ENCODE measurements at places on chromosomes 7 and 10.

DNA sequence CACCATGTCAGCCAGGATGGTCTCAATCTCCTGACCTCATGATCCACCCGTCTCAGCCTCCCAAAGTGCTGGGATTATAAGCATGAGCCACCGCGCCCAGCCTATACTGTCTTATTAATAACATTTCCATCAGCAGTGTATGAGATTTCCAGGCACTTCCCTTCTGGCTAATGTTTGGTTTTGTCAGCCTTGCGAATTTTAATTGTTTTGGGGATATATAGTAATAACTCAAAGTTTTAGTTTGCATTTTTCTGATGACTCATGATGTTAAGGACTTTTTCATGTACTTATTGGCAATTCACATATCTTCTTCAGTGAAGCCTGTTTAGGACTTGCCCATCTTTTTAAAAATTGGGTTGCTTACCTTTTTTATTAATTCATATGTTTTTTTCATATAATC, 76.0 kb downstream of the TMEM270 start:
- no peak for DNase-seq

DNA sequence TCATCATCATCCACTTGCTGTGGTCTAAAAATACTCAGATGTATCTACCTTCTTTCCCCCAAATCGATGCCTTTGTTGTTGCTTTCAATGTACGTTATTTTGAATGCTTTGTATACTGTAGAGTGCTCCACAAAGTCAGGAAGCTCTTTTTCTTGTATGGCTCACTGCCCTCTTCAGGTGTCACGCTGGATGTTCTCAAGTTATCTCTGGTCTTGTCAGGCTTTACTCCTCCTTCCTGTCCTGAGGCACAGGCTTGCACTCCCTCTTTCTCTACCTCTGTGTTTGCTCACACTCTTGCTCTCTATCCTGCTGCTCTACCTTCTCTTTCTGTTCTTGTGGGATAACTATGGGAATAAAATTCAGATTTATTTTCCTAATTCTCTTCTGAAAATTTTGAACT, 381.3 kb downstream of the NRG3 start:
- no peak for DNase-seq

DNA sequence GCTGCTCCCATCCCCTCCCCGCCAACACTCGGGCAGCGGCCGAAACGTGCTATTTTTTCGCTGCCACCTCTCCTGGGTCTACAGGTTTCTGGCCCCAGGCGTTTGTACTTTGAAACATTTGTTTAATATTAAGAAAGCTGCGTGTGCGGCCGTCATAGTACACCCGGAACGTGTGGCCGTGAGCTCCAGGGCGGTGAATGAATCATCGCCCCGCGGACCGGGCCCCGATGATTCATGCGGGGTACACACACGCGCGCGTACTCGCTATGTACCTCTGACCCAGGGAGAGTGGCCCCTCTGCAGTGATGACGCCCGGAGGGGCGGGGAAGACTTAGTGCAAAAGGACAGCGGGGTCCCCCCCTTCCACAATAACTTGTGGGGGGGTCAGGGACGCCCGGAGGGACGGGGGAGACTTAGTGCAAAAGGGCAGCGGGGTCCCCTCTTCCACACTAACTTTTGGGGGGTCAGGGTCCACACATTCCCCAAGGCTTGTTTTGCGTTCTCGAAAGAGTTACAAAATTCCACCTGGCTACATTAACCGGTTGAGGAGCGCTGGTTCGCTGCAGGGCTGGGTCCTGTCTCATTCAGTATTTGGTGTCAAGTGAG, 56.5 kb upstream of the PCGF5 start:
- no peak for DNase-seq

GRCh38 chr7:150610233-150610632, 22.0 kb downstream of the GIMAP6 start:
- DNase-seq: no peak

DNA sequence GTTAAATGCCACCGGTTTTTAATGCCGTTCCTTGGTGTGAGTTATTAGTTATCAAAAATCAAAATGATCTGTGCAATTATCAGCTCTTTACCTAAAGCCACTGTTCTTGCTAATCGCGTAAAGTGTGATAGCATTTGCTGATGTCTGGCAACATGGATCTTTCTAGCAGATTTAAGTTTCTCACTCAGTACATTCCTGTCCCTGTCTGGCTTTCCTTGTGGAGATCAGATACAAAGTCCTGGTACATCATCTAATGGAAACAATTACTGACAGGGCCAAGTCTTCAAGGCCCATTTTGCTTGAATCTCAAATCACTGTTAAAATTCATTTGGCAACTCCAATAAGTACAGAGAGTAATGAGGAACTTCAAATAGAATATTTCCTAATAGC, 755.7 kb downstream of the AUTS2 start:
- DNase-seq: no peak

DNA sequence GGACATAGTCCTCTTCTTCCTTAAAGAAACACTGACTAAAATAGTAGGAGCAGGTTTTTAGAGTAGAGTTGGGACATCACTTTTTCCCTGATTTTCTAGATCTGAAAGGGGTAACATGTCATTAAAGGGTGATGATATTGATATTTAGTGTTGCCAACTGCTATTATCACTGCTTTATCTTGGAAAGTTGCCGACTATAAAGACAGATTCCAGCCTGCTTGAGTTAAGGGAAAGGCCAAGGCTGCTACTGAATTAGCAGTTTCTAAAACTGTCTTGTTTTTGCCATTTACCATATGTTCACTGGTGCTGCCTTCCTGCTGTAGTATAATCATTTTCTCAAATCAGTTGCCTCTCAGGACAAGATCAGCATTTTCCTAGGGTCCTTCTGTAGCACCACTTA, 29.7 kb downstream of the AP3M1 start:
- DNase-seq: no peak

- DNase-seq: no peak
Measured at GRCh38 chr7:85566095-85566794, 379.4 kb upstream of the SEMA3D start.

DNA sequence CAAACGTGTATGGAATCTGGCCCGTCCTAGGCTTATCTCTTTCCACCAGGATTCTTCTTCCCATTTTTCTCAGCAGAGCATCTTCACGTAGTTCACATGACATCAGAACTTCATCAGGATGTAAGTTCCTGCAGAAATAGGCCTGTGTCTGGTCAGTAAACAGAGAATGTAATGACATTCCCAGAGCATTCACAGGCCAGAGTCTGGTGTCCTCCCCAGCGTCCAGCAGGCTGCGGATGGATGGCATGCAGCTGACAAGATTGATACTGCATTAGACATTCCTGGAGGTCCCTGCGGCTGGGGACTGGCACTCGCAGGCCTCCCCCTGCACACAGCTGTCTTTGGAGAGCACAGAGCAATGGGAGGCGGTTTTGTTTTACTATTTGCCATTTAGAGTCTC, 28.7 kb downstream of the MGMT start:
- no peak for DNase-seq

DNA sequence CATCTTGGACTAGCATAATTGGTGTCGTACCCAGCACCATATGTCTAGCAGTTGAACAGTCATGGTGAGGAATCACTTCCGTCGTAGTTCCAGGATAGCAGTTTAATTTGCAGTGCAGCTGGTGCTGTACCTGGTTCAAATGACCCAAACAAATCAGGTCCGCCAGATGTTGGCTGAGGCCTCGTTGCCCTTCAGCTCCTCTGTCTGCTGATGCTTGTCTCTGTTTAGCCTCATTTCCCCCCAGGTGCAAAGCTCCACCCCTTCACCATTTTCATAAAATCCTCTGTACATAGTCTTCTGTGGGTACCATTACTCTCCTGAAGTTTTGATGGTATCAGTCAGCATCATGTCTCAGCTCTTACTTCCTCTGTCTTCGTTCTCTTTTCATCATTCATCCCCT, 35.1 kb downstream of the UMAD1 start:
- no peak for DNase-seq
